ENCODE measurements at places on chromosomes 1 and 21. TPM values are rescaled to one million over a fixed set of nuclear protein-coding genes. Genes with fewer than 3 reads are reported as not detected.
A peak's percentile ranks its signal among the peaks of the same experiment; 100 is the strongest.

GRCh38 chr1:101452825-101453224 is 216.0 kb downstream of the S1PR1 start:
- DNase-seq = no peak

GRCh38 chr1:175287849-175288248 is 95.3 kb upstream of the KIAA0040 start:
- DNase-seq = no peak

DNA sequence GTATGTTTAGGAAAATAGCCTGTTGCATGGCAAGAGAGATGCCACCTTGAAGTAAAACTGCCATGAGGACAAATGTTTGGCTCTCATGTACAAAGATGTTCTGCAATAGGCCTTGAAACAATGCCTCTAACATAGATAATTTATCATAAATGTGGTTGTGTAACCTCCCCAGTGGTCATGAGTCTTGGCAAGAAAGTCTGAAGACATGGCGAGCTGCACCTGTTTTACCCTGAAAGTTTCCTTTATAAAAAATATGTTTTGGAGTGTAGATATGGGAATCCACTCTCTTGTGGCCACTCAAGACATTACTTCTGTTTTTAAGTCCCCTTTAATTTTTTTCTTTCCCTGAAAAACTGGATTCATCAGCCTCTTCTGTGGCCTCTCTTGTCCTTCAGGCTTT is 2217.1 kb downstream of the NCAM2 start:
- DNase-seq = no peak

- no peak for DNase-seq
These were observed 103.1 kb upstream of the USP24 start for GRCh38 chr1:55318116-55318817.

GRCh38 chr21:41358193-41359166 is 3.3 kb upstream of the MX2 start:
- DNase-seq = no peak

- no peak for DNase-seq
These were observed 7.6 kb downstream of the DHRS3 start for GRCh38 chr1:12610305-12610935.

DNA sequence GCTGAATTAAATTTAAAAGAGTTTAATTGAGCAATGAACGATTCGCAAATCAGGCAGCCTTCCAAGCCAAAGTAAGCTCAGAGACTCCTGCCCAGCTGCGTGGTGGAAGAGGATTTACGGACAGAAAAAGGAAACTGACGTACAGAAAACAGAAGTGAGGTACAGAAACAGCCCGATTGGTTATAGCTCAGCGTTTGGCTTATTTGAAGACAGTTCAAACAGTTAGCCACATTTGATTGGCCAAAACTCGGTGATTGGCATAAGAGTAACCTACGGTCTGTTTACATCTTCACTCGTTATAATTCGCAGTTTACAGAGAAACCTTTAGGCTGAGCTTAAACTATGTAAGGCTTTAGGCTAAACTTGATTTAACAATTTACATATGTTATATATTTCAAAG is 46.9 kb downstream of the CR1L start:
- no peak for DNase-seq

GRCh38 chr1:38546636-38547035 is 312.9 kb downstream of the RRAGC start:
- no peak for DNase-seq

- DNase-seq = no peak
These were observed 61.3 kb downstream of the ASTN1 start for GRCh38 chr1:177103005-177103852.

- no peak for DNase-seq
These were observed 151.1 kb upstream of the CAMK1G start for GRCh38 chr1:209432443-209432825.

- DNase-seq = no peak
These were observed 177.0 kb downstream of the CLIC6 start for GRCh38 chr21:34845521-34846451.

- DNase-seq = peak; percentile 16
These were observed 1.2 kb downstream of the CHRM3 start for GRCh38 chr1:239387304-239388158.

DNA sequence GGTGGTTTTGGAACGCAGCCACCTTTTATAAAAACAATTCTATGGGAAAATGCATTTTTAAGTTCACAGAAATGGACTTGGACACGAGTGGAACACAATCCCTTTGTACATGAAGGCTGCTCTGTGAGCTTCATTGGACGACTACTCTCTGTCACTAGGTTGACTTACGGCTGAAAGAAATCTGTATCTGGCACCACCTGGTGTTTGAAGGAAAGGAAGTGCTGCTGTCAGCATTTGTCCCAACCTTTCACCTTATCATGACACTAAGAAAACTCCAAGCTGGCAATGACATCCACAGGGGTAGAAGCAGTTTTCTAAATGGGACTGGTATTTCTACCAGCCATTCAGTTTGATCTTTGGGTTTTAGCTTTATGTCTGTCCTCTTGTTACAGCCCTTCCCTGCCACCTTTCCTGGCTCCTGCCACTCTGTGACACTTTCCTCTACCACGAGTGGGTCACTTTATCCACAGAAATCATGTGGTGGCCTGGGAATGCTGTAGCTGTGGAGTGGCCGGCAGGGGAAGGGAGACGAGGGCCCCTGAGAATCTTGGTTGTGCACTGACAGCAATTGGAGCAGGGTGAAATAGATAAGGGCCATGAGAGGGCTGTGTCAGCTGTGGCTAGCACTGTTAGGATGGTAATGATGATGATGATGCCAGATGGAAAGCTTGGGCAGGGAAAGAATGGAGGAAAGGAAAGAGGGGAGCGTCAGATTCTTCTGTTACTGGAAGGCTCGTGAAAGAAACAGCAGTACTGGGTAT is 85.2 kb downstream of the TBX19 start:
- no peak for DNase-seq

DNA sequence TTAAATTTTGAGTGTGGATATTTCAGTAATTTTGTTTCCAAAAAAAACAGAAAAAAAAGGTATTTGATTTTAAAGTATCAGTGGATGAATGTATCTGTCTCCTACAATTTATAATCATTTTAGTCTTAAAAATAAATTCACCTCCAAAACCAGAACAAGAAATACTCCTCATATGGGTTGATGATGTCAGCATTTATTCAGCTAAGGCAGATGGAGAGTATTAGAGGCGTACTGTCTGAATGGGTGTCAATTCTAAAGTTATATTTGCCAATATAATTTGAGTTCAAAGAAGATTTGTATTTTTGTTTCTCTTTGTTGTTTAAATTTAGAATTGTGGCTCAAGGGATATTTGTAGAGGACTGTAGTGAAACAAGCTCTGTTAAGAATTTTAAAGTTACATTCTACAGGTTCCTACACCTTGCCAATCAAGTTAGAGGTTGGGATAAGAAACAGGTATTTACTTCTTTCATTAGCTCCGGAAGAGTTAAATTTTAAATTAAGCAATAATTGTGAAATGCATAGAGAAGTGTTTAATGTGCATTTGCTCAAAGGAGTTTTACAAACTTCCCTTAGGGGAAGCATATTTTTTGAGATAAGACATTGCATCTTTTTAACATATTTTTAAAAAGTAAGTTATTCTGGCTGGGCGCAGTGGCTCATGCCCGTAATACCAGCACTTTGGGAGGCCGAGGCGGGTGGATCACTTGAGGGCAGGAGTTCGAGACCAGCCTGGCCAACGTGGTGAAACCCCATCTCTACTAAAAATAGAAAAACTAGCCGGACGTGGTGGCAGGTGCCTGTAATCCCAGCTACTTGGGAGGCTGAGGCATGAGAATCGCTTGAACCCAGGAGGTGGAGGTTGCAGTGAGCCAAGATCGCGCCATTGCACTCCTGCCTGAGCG is 1.2 kb downstream of the PLA2G4A start:
- DNase-seq = no peak

GRCh38 chr1:63713627-63714481 is 60.0 kb upstream of the ROR1 start:
- DNase-seq = no peak

GRCh38 chr1:93328809-93329760 is 16.6 kb upstream of the DR1 start:
- DNase-seq = no peak

- DNase-seq = no peak
These were observed 116.8 kb upstream of the WNT4 start for GRCh38 chr1:22259551-22260282.

- DNase-seq = no peak
These were observed 99.9 kb downstream of the XCL2 start for GRCh38 chr1:168443899-168444298.

- no peak for DNase-seq
These were observed 21.2 kb upstream of the CHI3L1 start for GRCh38 chr1:203207751-203208150.

GRCh38 chr1:212186427-212187207 is 98.6 kb upstream of the PPP2R5A start:
- no peak for DNase-seq

GRCh38 chr21:26153758-26154157 is 16.8 kb downstream of the APP start:
- no peak for DNase-seq

TRPM2 gene
- total RNA-seq = 3.5 TPM

SPRR2G gene
- not detected for total RNA-seq

TCEA3 gene
- total RNA-seq = not detected

FCRL5 gene
- 1.1 TPM for total RNA-seq

SPRR4 gene
- total RNA-seq = not detected

PTGER3 gene
- total RNA-seq = 1.9 TPM

LRRC38 gene
- 0.27 TPM for total RNA-seq

RGS1 gene
- total RNA-seq = 13.7 TPM

PTAFR gene
- 5.4 TPM for total RNA-seq

TNFRSF25 gene
- total RNA-seq = 7.3 TPM

EDN2 gene
- total RNA-seq = not detected

GBP5 gene
- 26.4 TPM for total RNA-seq

SH2D1B gene
- under 0.01 TPM for total RNA-seq

LORICRIN gene
- total RNA-seq = not detected

All from hematopoietic multipotent progenitor cell (in vitro differentiated cells).